ENCODE measurements at places on chromosomes 5 and 9.

GRCh38 chr9:71279151-71279739 is 157.8 kb upstream of the TRPM3 start:
- no peak for DNase-seq

- no peak for DNase-seq
Measured at GRCh38 chr9:93085676-93086075, 10.3 kb upstream of the CARD19 start.

- no peak for DNase-seq
Measured at GRCh38 chr9:125241863-125242739, 958 bp upstream of the HSPA5 start.

DNA sequence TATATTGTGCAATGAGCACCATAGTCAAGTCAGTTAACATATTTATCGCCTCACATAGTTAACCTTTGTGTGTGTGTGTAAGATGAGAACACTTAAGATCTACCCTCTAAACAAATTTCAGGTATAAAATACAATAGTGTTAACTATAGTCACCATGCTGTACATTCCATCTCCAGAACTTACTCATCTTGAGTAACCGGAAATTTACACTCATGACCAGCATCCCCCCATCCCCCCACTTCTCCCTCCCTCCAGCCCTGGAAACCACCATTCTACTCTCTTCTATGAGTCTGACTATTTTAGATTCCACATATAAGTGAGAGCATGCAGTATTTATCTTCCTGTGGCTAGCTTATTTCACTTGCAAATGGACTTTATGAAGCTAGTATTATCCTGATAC is 40.3 kb downstream of the ZNF354A start:
- no peak for DNase-seq

DNA sequence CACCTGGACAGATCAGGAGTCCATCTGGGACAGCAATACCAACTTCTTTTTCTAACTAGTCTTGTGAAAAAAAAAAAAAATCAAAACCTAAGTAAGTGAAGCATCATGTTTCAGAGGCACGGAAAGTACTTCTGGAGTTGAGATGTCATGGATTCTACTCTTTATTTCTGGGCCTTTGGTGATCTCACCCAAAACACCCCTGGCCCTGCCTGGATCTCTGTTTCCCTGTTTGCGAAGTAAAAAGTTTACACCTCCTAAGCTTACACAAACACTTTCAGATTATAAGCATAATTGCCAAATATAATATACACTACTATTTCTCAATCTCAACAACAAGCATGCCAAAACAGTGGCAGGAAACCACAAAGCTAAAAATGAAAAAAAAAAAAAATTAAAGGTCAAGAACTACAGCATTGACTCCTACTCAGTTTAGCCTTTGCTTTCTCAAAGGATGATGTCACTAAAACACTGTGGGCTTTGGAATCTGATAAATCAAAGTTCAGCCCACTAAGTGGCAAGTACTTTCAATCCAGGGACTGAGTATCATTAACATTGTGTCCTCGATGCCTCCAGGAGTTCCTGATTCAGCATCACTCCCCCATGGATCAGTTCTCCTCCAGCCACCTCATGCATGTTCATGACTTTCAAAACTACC is 291.9 kb downstream of the NFIB start:
- DNase-seq: no peak

DNA sequence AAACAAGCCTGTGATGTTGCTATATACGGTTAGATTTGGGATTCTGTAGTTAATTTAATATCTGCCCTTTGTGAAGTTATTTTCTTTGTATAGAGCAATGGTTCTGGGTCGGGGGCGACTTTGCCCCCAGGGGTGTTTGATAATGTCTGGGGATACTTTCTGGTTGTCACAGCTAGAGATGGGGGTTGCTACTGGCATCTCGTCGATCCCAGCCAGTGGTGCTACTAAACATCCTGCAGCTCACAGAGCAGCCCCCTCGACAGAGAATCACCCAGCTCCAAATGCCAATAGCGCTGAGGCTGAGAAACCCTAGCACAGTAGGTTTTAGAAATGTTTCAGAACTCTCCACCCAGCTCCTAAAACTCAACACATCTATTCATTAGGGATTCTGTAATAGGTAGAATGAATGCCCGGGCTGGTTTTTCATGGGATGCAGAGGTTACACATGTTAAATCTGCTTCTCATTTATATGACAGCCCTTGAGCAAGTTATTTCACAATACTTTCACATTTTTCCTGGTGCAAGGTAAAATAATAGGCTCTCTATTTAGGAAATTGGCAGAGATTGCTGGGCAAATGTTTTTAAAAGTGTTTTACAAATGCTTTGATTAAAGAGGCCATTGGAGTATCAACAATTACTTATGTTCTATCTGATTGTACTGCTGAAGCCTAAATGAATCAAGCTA is 75.2 kb upstream of the CTSL start:
- no peak for DNase-seq

- DNase-seq: no peak
Measured at GRCh38 chr9:77943057-77943456, 88.6 kb downstream of the GNAQ start.

GRCh38 chr9:1581926-1582325 is 433.2 kb upstream of the SMARCA2 start:
- DNase-seq: no peak

- DNase-seq: peak; percentile 3
Measured at GRCh38 chr9:120841930-120842684, 615 bp downstream of the PSMD5 start.

GRCh38 chr9:116345393-116345792 is 191.8 kb downstream of the PAPPA start:
- no peak for DNase-seq

DNA sequence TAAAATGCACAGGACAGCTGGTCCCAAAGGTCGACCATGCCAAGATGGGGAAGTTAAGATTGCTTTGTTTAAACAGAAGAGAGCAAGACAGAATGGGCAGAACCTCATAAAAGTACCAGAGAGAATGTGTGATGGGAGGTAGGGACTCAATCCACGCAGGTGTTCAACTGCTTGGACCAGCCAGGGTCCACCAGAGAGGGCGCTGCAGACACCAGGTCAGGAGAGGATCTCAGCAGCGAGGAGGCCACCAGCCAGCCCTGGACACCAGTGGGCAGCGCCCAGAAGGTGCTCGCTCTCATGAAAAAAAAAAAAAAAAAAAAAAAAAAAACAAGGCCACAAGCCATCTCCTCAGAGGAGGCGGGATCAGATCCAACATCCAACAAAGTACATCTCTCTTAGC is 81.8 kb downstream of the SHC3 start:
- DNase-seq: no peak

DNA sequence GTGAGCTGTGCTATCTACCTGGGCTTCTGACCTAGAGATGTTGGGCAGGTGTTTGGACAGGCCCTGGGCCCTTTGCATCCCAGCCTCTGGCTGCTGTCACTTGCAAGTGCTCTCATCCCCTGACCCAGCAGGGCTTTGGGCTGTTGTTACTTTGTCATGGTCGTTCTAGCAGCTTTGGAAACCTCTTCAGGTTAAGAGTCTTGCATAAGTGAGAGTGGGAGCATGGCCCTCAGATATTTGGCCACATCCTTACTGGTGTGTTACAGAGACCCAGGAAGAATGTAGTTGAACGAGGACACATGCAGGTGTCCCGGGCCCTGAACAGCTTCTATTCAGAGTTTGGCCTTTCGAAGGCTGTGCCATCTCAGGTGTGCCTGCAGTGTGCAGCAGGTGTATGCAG is 4.5 kb downstream of the TENT4A start:
- DNase-seq: no peak

- DNase-seq: no peak
Measured at GRCh38 chr9:96585426-96585825, 34.2 kb downstream of the CDC14B start.

- DNase-seq: no peak
Measured at GRCh38 chr5:6246820-6247437, 131.4 kb downstream of the MED10 start.

GRCh38 chr9:97390791-97391406 is 21.0 kb upstream of the TDRD7 start:
- DNase-seq: no peak

- DNase-seq: no peak
Measured at GRCh38 chr5:54004697-54005096, 305.7 kb downstream of the ARL15 start.

GRCh38 chr9:37632479-37632878 is 18.3 kb upstream of the FRMPD1 start:
- DNase-seq: no peak

DNA sequence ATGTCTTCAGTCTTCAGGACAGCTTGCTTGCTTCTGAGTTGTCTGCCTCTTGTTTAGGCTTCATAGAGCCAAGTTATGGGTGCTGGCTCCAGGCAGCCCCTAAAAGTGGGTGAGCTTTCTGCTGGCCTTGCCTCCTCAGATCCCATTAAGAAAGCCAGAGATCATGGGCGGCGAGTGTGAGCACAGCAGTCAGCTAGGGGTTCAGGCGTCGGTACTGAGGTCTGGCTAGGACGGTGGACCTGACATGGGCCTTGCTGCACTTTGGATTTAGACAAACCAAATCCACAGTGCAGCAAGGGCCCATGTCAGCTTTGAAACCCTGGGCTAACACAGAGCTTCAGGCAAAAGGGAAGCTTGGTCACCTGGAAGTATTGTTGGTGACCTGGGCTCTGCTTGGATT is 17.6 kb downstream of the PSAT1 start:
- no peak for DNase-seq

DNA sequence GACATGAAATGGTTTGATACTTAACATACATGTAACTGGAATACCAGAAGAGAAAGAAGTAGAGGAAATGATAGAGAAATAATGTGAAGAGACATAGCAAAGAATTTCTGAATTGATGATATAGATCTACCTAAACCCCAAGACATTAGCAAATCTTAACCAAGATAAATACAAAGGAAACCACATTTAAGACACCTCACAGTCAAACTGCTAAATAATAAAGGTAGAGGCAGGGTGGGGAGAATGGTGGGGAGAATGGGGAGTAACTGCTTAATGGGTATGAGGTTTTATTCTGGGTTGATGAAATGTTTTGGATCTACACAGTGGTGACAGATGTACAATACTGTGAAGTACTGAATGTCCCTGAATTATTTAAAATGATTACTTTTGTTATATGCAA is 17.5 kb downstream of the CARNMT1 start:
- DNase-seq: no peak

DNA sequence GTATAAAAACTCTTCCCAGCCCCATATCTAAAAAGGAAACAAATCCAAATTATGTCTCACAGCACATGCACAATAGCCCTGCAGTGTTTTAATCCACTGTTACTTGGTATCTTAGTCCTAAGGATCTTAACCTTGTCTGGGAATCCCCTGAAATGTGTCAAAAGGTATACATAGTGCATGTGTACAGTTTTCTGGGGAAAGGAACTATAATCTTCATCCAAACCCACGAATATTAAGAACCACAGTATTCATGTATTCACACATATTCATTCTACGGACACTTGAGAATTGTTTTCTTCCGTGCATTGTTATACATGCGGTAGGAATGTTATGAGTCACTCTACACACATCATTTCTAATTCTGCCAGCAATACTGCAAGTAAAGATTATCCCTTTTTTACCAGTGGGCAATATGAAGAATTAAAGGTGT is 47.8 kb upstream of the SNX2 start:
- no peak for DNase-seq
